Stimulated activated CD4-positive, alpha-beta T cell treated with anti-CD3 and anti-CD28 coated beads, Interleukin-4, amount 100 ng/mL, for 1 hour (primary cell): ENCODE measurements at places on chromosomes 1 and 21.

GRCh38 chr1:93758842-93759515 lies 77.3 kb upstream of the BCAR3 start:
- no peak for DNase-seq

- no peak for DNase-seq
These were observed 650.3 kb upstream of the NR5A2 start for GRCh38 chr1:199377211-199377610.

GRCh38 chr1:147849098-147849895 lies 53.3 kb upstream of the GJA8 start:
- no peak for DNase-seq

GRCh38 chr1:184352776-184353175 lies 34.1 kb upstream of the C1orf21 start:
- DNase-seq: no peak

DNA sequence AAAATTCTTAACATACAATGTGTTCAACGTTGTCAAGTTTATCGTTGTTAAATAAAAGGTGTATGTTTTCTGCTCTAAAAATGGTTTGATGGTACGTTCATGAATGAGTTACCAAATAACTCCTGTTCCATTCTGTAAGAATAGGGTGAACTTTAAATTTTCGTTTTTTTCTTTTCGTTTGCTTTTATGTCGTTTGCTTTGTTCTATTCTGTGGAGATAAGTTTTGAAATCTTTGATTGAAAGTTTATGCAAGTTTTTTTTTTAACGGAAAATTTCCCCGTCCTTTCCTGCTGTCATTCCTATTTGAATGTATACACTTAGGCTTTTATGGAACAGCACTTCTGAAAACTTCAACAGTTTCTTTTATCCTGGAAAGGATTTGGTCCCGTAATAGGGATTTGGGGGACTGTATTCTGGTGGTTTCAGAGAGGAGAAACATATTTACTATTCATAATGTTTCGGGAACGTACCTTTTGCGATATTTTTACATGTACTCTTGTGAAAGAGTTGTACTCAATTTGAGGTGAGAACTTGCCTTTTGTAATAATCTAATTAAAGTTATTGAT lies 1.7 kb downstream of the DR1 start:
- DNase-seq: no peak

- no peak for DNase-seq
These were observed 38.6 kb downstream of the WASF2 start for GRCh38 chr1:27451343-27451742.

GRCh38 chr1:30919025-30919881 lies 10.7 kb upstream of the SDC3 start:
- DNase-seq: no peak

- no peak for DNase-seq
These were observed 4.7 kb upstream of the ATP6V1G3 start for GRCh38 chr1:198545156-198545555.

- DNase-seq: no peak
These were observed 61.1 kb upstream of the LAPTM5 start for GRCh38 chr1:30818568-30819243.

- no peak for DNase-seq
These were observed 105.3 kb upstream of the OLIG2 start for GRCh38 chr21:32920474-32920873.

- no peak for DNase-seq
These were observed 5.4 kb downstream of the EIF2D start for GRCh38 chr1:206606867-206607266.

DNA sequence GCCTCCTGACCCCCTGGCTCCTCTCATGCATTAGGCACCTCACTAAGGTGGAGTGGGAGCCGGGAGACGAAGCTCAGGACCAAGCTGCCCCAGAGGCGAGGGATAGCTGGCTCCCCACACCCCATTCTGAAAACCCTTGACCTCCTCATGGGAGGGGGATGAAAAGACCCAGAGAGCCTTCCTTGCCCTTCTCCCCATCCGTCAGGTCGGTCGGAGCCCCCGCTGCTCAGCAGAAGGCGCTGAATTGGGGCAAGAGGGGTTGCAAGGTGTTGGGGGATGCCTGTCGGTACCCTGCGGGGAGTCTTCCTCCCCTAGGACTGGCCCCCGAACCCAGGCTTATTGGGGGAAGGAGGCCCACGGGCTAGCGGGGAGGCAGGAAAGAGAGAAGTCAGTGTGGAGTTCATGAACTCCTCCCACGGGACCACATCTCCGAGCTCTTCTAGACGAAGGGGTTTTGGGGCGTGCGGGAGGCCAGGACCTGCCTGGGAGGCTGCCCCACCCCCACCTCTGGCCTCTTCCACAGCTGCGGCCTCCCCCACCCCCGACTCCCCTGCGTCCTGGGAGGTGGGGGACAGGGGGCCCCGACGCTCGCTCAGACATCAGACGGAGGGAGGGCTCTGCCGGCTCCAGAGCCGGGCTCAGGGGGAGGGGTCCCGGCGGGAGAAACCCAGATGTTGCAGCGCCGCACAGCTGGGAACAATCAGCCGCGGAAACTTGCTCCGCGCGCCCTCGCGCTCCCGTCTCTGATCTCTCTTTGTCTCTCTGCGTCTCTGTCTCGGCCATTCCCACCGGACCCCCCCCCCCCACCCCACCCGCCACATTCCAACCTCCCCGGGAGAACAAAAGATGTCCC lies 719 bp downstream of the MFAP2 start:
- DNase-seq: no peak

- DNase-seq: no peak
These were observed 41.9 kb upstream of the CNTN2 start for GRCh38 chr1:205001162-205001561.

GRCh38 chr1:43549921-43550597 lies 19.4 kb downstream of the PTPRF start:
- peak; percentile 11 for DNase-seq

DNA sequence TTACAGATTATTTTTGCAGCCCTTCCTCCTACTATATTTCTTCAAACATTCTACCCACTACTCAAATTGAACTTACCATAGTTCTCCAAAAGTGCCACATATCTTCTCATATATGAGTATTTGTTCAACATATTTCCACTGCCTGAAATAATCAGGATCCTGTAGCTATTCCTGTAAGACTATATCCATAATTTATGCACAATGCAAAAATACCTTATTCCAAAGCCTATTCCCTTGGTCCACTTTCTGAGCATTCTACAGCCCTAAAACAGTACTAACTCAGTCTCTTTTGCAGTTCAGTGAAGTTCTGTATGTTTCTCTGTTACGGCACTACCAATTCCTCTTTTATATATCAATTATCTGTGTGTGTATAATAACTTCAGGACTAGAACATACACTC lies 1283.7 kb upstream of the ADGRL2 start:
- no peak for DNase-seq

DNA sequence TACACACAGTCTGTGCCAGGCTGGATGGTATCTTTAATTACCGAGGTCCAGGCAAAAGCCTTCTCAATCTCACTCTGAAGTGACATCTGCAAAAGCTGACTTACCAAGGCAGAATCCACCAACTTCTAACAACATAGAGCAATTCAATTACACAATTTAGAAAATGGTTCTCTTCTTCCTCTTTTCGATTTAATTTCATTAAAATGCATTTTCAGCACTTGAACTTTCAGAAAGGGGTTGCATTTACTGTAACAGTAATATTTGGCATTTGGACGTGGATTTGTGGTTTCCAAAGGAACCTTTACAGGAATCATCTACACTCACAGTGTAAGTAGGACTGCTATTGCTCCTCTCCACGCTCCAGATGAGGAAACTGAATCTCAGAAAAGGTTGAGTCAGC lies 53.3 kb downstream of the ERO1B start:
- no peak for DNase-seq

- no peak for DNase-seq
These were observed 93.6 kb downstream of the PKN2 start for GRCh38 chr1:88777604-88778149.

DNA sequence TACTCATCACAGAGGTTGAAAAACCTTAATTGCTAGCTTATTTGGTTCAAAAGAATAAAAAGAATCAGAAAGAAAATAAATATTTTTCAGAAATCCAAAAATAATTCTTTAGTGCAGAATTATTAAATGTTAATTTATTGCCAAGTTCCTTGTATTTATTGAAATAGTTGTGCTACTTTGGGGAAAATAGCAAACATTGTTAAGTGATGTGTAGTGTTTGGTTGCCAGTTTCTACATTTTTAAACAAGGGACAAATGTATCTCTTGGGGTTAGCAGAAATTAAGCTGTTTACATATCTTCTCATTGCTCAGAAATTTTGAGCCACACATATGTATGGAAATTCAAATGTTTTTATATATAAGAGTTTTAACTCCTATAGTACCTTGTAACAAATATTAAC lies 775.0 kb downstream of the USP25 start:
- DNase-seq: no peak

DNA sequence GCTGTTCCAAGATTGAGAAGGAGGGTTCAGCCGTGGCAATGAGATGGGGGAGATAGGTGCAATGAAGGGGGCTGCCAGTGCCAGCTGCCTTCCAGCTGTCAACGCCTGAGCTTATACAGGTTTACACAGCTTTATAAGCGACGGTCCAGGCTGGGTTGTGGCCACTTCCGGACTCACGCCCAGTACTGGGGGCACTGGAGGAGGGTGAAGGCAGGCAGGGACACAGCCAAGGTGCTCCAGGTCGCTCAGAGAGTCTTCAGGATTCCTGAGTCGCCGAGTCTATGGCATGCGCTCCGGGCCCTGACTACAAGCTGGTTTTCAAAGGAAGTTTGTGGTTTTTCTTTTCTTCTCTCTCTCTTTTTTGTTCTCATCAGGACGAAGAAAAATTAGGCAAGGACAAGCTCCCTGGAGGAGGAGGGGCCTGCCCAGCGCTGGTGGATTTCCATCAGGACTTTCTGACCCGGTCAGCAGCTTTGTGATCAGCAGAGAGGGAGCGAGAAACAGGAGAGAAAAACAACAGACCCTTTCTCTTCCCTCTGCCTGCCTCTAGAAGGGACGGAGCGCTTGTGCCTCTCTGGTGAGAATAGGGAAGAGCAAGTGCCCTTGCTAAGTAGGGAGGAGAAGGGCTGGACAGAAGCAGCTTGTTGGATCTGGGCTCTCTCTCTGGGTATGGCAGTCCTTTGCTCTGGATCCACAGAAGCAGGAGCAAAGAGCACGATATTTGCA lies at the start of gene MINDY1:
MINDY1 (minus strand) TSS at position 576 of the 726 bp plus-strand sequence. CDS start 4,285 bp downstream, outside the sequence.
- DNase-seq: peak; percentile 26

GRCh38 chr1:209896346-209896745 lies 41.7 kb upstream of the SYT14 start:
- no peak for DNase-seq

DNA sequence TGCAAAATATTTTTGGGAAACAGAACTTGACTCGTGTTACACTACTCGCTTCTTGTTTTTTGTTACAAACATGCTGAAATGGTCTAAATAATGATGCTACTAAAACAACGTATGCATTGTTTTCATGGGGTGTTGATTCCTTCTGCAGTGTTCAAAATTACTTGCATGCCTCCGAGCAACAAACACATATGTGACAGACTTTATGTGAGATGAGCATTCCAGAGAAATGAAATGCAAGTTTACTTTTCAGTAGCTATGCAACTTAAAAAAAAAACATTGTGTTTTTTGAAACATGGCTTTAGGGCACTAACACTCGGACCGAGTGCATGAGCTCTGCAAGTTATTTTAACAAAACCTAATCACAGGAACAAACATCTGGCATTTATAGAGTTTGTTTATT lies 84.8 kb downstream of the CAMTA1 start:
- DNase-seq: no peak

- no peak for DNase-seq
These were observed 386.4 kb downstream of the HHAT start for GRCh38 chr1:210715072-210715471.

- DNase-seq: no peak
These were observed 16.0 kb upstream of the LRIG2 start for GRCh38 chr1:113057006-113057405.

DNA sequence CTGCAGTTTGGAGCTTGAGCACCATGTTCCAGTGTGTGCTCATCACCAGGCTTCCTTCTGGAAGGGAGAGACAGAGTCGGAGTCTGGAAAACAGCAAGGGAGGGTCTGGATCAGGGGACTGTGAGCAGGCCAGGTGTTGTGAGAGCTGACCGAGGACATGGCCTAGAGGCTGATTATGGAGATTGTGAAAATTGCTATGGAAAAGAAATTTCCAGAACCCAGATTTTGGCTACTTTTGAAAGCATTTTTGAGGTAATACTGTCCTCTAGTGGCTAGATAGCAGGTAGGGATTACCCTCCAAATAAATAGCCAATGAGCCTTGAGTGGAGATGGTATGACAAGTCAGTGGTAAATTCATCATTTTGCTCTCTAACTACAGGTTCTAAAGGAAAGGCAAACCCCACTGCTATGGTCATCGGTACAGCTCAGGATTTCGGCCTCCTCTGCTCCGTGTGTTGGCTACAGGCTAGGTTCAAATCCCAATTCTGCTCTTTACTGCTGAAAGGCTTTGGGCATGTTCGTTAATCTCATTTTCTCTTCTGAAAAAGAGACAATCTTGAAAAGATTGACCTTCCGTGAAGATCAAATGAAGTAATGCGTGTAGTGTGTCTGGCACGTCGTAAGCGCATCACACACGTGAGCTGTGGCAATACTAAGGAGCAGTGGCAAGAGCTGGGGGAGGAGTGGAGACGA lies 1.0 kb upstream of the HAO2 start:
- DNase-seq: no peak
